ENCODE measurements at places on chromosomes 3 and 15. TPM values are rescaled to one million over a fixed set of nuclear protein-coding genes. Genes with fewer than 3 reads are reported as not detected.
A peak's percentile ranks its signal among the peaks of the same experiment; 100 is the strongest.

DNA sequence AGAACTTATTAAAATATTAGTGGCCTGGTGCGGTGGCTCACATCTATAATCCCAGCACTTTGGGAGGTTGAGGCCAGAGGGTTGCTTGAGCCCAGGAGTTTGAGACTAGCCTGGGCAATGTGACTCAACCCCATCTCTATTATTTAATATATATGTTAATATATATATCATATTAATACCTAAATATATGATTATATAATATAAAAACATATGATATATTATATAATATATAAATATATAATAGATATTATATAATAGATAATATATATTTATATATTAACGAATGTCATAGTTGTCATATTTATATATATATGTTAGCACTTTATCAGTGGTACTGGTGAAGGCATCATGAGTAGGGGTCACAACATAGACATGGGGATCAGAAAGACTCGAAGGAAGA lies 5.2 kb downstream of the HRG start:
- H3K36me3 ChIP-seq, result no peaks in the 10 kb centered on the region
- H3K27ac ChIP-seq, result no peak overlapping the region
- H3K4me1 ChIP-seq, result no peaks in the 10 kb centered on the region
- DNase-seq, result no peak

DNA sequence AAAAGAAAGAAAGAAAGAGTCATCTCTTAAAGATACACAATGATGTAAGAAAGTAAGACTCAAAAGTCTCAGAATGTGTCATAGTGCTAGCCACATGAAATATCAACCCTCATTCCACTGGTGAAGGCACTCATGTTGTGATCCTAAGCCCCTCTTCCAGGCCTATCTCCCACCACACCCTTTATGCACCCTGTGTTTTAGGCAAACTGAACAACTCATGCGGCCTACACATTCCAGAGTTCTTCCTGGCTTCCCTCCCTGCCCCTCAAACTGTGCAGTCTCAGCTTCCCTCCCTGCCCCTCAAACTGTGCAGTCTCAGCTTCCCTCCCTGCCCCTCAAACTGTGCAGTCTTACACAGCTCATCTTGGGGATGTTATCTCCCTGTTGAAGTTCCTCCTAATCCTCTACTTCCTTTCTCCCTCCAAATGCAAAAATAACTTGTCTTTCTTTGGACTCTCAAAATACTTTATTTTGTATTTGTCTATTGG lies 69.0 kb upstream of the FNDC3B start:
- peak overlapping the region; percentile 52 for H3K27ac ChIP-seq
- no peak overlapping the region for H3K4me3 ChIP-seq
- peak; percentile 74 for DNase-seq

DNA sequence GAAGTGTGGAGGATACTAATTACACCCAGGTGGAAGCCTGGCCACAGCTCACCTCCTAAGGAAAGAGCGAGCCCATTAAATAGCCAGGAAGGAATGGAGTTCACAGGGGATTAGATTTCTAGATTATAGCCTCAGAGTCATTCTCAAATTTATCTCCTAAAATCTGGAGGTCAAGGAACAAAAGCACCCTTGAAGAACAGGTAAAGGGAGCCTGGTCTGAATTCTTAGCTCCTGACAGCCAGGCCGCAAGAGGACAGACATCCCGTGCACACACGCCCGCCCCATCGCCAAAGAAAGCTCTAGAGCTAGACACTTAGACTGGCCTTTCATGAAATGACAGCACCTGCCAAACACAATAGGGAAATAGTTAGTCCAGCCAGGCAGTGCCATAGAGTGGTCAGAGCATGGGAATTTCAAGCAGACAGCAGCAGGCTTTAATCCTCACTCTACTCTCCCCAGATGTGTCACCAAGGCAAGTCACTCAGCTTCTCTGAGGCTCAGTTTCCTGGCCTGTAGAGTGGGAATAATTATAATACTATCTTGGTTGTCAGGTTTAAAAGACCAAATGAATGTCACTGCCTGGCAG lies 59.2 kb downstream of the LIPC start:
- no peaks in the 10 kb centered on the region for H3K27me3 ChIP-seq
- no peak for DNase-seq
- peaks cover 6% of the 10 kb centered on the region for H3K4me1 ChIP-seq
- no peaks in the 10 kb centered on the region for H3K36me3 ChIP-seq
- no peak overlapping the region for H3K27ac ChIP-seq

- H3K4me1 ChIP-seq, result no peaks in the 10 kb centered on the region
- no peaks in the 10 kb centered on the region for H3K36me3 ChIP-seq
- DNase-seq, result no peak
- H3K27me3 ChIP-seq, result no peaks in the 10 kb centered on the region
These were observed 200.2 kb downstream of the KCNH8 start for GRCh38 chr3:19348500-19348899.

GRCh38 chr15:83436513-83437158 lies 10.5 kb upstream of the SH3GL3 start:
- peak; percentile 52 for DNase-seq
- no peaks in the 10 kb centered on the region for H3K36me3 ChIP-seq

DNA sequence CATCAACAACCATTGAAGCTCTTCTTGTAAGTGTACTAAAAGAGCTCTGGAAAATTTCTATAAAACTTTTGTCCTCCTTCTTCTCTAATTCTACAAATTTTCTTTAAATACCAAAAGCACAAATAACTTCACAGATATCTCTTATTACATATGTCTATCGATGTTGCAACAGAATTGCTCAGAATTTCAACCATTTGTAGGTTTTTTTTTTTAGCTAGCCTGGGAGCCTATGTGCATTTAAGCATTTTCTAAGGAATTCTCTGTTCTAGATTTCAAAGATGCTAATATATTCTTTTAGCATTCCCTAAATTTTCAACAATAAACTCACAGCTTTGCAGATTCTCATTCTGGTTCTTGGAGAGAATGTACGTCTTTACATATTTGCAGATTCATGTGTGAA lies 774.3 kb upstream of the NR2F2 start:
- no peaks in the 10 kb centered on the region for H3K27me3 ChIP-seq
- DNase-seq, result peak; percentile 50
- H3K4me1 ChIP-seq, result peaks cover 9% of the 10 kb centered on the region
- no peak overlapping the region for H3K4me3 ChIP-seq
- H3K27ac ChIP-seq, result no peak overlapping the region
- no peaks in the 10 kb centered on the region for H3K36me3 ChIP-seq

- peaks cover 4% of the 10 kb centered on the region for H3K36me3 ChIP-seq
- DNase-seq, result no peak
- no peaks in the 10 kb centered on the region for H3K4me1 ChIP-seq
- no peak overlapping the region for H3K27ac ChIP-seq
- H3K27me3 ChIP-seq, result no peaks in the 10 kb centered on the region
These were observed 88.7 kb upstream of the CDAN1 start for GRCh38 chr15:42825599-42825998.

The EXD1 gene
- total RNA-seq, result not detected

The GOLGA8O gene
- 0.36 TPM for total RNA-seq

All from IMR-90 (cell line).